Ecto neural progenitor cell (in vitro differentiated cells): ENCODE measurements at places on chromosomes 2 and 18.

- DNase-seq, result peak; percentile 47
Observed at GRCh38 chr2:236240228-236240990, 23.8 kb downstream of the ASB18 start.

- no peak for DNase-seq
Observed at GRCh38 chr2:66421612-66422011, 13.3 kb upstream of the MEIS1 start.

DNA sequence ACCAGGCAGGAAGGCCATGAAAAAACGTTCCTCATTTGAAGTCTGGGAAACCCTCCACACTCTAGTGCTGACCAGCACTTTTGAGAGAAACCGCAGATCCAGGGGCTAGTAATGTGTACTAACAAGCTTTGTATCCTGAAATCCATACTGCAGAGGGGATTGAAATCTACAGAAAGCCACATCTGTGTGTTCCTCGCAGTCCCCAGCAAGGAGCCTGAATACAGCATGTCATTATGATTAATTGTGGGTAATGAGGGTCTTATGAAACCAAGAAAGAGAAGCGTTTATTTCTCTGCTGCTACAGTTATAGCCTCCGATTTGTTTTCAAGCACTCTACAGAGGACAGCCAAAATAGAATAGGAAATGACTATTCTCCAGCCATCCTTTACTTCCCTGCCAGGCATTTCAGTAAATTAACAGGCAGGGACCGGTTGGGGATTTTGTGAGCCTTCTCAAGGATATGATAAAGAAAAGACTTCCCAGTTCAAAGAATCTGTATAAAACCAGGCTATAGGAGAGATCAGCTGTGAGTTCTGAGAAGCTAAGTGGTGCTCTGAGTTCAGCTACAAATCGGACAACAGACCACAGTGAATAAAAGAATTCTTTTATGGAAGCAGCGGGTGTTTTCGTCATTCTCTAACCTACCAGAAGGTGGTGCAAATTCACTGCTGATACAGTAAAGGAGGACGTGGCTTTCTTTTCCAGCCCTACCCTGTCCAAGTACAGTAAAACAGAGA lies 133.4 kb downstream of the INSIG2 start:
- no peak for DNase-seq

DNA sequence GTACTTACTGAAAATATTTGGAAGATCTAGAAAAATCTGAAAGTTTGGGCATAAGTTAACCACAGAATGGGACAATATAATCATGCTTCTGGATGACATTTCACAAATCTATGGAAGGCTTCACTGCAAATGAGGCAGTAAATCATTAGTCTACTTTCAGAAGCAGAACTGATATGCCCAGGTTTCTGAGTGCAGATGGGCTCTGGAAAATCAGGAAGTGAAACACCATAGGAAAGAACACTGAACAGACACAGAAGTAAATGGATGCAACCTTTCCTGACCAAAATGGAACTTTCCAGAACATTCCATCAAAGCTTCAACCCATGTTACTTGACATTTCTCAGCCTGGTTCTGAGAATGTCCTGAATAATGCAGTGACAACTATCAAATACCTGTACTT lies 55.1 kb downstream of the KCNG3 start:
- no peak for DNase-seq

- DNase-seq, result no peak
Observed at GRCh38 chr2:85539361-85540132, 579 bp downstream of the MAT2A start.

DNA sequence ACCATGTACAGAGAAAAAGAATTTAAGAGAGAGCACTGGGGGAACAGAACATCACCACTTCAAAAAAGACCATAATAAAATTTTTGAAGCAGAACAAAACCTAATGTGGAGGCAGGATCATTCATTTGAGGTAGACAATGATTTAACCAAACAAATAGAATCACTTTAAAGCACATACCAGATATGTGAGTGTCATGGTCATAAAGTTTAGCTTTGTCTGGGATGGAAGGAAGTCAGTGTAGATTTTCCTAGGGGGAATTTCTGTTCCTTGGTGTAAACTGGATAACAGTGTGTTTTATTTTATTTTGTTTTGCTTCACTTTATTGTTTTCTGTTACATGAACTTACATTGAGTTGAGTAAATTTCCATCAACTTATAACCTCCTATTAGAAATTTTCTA lies 120.8 kb downstream of the CRIM1 start:
- no peak for DNase-seq

- no peak for DNase-seq
Observed at GRCh38 chr2:53058526-53058925, 709.1 kb upstream of the CHAC2 start.

DNA sequence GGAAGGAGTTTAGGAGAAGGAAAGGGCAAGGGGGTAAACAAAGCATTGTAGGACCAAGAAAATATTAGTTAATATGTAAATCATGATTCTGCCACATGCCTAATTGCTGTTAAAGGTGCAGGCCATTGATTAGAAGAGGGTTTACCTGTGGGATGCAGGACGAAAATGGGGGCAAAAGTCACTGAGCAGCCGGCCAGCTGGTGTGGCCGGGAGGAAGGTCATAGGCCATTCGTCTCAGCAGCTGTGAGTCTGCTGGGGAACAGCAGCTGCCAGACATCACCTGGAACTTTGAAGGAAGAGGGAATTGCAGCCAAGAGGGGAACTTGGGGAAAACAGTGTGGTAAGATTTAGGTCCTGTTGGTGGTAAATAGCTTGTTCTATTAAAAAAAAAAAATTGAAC lies 184.4 kb downstream of the DYSF start:
- DNase-seq, result peak; percentile 42

- DNase-seq, result peak; percentile 62
Observed at GRCh38 chr2:96537734-96538486, 1.4 kb downstream of the ARID5A start.

DNA sequence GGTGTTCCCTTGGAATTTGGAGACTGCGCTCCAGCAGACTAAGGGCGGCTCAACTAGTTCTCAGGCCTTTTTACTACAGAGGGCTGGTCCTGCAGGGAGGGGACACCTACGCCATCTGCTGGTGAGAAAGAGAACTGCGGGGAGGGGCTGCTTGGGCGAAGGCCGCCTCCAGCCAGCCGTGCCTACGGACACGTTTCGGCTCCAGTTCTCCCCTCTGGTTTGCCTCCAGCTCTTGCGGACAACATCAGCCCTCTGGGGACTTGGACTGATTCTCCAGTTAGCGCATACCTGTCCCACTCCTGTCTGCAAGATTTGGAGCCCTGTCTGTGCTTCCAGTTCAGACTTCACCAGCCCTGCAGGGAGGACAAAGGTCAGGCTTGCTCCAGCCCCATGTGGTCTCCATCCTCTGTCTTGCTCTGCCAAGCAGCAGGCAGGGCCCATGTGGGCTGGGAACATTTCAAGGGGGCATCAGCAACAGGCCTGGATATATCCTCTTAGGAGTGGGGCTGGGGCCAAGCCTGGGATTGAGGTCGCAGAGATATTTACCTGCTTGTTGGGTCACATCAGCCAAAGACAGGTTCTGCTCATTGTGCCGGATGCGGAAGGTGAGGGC lies 10.3 kb downstream of the PTPRN start:
- DNase-seq, result peak; percentile 91

DNA sequence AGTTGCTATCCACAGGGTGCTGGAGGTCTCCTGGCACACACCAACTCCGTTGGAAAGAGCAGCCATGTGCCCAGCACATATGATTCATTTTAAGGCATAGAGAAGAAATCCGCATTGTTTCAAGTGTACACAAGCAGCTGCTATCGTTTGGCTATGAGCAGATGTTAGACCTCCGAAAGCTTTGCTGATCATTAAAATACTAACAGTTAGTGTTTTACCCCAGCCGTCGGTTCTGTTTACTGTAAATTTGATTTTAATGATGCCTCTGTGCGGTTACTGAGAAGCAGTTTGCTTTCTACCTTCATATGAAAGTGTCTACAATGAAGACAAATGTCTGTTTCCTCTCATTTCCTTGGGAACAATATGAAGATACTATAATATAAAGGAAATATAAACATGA lies 154.9 kb downstream of the PTGR3 start:
- DNase-seq, result no peak

GRCh38 chr2:235669269-235669831 lies 175.5 kb downstream of the AGAP1 start:
- DNase-seq, result peak; percentile 87

DNA sequence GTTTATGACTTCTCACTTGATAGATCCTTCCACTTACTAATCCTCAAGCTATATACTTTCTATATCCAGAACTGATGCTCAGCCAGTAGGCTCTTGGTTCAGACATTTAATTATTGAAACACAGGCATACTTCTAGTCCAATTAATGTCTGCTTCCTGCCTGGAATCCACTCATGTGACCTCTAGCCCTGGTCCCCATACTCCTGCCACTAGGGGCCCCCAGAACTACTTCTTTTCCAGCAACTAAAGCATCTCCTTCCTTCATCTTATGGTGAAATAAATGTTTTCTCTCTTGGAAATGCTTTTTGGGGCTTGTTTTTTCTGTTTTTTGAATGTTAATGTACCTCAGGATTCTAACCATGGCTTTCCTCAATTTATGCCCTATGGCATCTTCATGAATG lies 527.6 kb downstream of the SATB2 start:
- DNase-seq, result no peak

DNA sequence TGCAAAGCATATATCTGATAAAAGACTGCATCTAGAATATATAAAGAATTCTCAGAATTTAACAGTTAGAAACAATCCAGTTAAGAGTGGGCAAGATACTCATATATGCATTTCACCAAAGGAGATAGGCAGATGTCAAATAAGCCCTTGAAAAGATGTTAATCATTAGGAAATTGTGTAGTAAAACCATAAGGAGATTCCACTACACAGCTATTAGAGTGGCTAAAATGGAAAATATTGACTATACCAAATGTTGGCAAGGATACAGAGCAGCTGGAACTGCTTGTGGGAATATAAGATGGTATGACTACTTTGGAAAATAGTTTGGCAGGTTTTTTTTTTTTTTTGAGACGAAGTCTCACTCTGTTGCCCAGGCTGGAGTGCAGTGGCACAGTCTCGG lies 59.5 kb downstream of the CAB39 start:
- DNase-seq, result no peak

DNA sequence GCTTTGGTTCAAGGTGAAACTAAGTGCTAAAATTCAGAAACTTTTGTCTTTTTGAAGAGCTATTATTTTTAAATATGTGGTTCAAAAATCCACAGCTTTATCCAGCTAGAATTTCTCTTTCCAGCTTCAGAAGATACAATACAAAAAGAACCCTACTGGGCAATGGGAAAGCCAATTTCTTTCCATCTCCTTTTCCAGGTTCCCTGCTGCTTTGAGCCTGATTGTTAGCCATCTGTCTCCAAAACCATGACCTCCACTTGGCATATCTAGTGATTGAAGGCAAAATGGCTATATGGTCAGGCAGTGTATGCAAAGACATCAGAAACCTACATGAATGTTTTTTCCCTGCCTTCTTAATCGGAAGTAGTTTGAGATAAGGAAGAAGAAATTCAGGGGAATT lies 134.1 kb downstream of the KCNH7 start:
- DNase-seq, result no peak
